ENCODE measurements at places on chromosomes 5 and 9. TPM values are rescaled to one million over a fixed set of nuclear protein-coding genes. Genes with fewer than 3 reads are reported as not detected.

MCTP1 gene
- 13.5 TPM for total RNA-seq

FOXD4L5 gene
- total RNA-seq, result not detected

GRXCR2 gene
- total RNA-seq, result not detected

NOP16 gene
- 12.5 TPM for total RNA-seq

FAT2 gene
- total RNA-seq, result 0.13 TPM

OR13C8 gene
- total RNA-seq, result not detected

ATOX1 gene
- 145 TPM for total RNA-seq

IRGM gene
- not detected for total RNA-seq

TSLP gene
- 1.3 TPM for total RNA-seq

PGM5 gene
- 708 TPM for total RNA-seq

GGTA1 gene
- 22.2 TPM for total RNA-seq

GNA14 gene
- 5.8 TPM for total RNA-seq

PCA3 gene
- total RNA-seq, result 0.40 TPM

FOXD4L6 gene
- not detected for total RNA-seq

DRD1 gene
- total RNA-seq, result not detected

LRRC19 gene
- total RNA-seq, result not detected

PCDHGA8 gene
- total RNA-seq, result 6.8 TPM

PIP5KL1 gene
- 3.1 TPM for total RNA-seq

LCN9 gene
- not detected for total RNA-seq

BNC2 gene
- total RNA-seq, result 93.2 TPM

GDA gene
- not detected for total RNA-seq

DDX46 gene
- 30.4 TPM for total RNA-seq

CAMK2A gene
- total RNA-seq, result 6.9 TPM

AMBP gene
- not detected for total RNA-seq

WDR31 gene
- 1.2 TPM for total RNA-seq

RASEF gene
- 0.72 TPM for total RNA-seq

BTNL9 gene
- total RNA-seq, result 18.6 TPM

ERAP2 gene
- total RNA-seq, result 11.2 TPM

PCDHGB1 gene
- total RNA-seq, result 4.2 TPM

LAMC3 gene
- total RNA-seq, result 0.78 TPM

FOXD4L4 gene
- total RNA-seq, result not detected
